C1 segment of cervical spinal cord (tissue), 14 donors: ENCODE measurements at places on chromosomes 5 and 9.

DNA sequence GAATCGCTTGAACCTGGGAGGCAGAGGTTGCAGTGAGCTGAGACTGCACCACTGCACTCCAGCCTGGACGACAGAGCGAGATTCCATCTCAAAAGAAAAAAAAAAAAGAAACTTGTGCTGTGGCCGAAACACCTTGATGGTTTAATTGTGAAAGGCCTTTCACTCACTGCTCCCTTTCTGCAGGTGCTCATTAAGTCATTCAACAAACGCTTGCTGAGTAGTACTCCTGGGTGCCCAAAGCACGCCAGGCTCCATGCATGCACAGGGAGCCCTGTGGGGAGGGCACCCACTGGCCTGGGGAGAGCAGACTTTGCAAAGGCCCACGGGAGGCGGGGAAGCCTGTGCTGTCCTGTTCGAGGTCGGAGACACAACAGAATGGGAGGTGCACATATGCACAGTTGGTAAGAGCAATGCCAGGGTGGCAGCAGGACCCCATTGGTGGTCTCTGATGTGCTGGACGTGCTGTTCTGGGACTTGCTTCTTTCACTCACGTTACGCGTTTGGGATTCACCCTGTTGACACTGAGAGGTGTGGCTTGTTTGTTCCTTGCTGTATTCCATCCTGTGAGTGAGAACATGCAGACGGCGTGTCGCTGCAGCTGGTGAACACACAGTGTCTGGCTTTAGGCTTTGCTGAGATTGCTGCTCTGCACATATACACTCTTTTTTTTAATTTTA lies 3.0 kb upstream of the ENTPD2 start:
- no peak for DNase-seq

GRCh38 chr9:110110154-110110553 lies 97.8 kb downstream of the C9orf152 start:
- no peak for DNase-seq

GRCh38 chr9:73183917-73184861 lies 32.5 kb downstream of the ANXA1 start:
- no peak for DNase-seq

- no peak for DNase-seq
Observed at GRCh38 chr9:100368672-100369071, 15.9 kb upstream of the TEX10 start.

DNA sequence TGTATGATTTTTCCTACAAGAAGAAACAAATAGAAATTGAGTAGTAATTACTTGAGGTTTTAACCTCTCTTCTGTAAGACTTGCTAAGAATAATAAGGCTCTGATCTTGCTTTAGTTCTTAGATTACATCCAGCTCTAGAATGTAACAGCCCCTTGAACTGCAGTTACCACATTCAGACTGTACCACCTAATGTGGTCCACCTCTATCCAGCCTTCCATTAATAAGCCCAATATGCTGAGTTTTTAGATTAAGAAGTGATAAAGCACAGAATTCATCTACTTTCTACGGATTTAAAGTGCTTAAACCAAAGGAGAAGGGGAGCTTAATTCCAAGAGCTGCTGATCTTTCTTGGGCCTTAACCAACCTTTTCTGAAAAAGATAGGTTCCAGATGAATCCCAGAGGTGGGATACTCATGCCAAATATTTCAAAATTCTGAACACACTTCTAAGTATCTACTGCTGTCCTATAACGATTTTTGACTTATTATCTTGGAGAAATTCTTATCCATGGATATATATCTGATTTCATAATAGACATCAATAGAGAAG lies 131.5 kb downstream of the ZNF608 start:
- no peak for DNase-seq

DNA sequence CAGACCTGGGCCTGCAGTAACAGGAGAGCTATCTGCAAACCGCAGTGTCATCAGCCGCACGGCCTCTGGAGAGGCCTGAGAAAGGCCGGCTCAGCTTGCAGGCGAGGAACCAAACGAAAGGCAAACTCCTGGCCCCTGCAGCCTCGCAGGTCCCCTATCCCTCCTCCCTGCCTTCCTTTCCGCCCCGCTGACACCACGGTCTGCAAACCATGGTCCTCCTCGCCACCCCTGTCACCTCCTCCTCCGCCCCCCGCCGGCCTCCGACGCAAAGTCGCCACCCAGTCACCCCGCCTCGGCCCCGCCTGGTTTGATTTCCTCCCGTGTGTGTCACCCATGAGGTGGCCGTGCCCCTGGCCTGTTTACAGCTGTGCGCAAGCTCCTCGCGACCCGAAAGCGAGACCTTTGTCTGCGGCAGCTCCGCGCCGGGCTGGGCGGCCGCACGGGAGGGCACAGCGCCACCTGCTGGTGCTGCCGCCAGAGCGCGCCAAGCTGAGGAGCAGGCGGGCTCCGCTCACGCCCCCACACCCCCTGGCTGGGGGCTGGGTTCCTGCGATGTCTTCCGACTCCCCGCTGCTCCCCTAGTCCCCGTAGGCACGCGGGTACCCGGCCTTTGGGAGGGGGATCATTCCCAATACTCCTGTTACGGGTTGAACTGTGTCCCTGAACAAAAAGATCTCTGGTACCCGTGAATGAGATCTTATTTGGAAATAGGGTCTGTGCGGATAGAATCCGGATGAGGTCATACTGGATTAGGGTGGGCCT lies 19.4 kb downstream of the GBGT1 start:
- DNase-seq, result peak; percentile 61

DNA sequence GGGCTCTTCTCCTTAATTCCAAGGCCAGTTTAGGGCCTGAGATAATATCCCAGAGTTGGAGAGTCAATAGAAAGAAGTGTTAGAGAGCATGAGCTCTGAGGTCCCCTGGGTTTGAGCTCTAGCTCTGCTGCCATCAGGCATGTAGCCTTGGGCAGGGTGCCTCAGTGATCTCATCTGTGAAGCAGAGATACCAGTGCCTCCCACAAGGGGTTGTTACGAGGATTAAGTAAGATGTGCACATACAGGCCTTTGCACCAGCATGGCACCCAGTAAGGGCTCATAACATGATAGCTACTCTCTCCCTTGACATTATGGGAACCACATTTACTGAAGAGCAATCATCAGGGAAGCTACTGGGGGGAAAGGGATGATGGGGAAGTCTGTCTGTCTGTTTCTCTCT lies 265.7 kb downstream of the HSPA4 start:
- no peak for DNase-seq

- DNase-seq, result no peak
Observed at GRCh38 chr9:16928179-16928945, 57.9 kb upstream of the BNC2 start.

DNA sequence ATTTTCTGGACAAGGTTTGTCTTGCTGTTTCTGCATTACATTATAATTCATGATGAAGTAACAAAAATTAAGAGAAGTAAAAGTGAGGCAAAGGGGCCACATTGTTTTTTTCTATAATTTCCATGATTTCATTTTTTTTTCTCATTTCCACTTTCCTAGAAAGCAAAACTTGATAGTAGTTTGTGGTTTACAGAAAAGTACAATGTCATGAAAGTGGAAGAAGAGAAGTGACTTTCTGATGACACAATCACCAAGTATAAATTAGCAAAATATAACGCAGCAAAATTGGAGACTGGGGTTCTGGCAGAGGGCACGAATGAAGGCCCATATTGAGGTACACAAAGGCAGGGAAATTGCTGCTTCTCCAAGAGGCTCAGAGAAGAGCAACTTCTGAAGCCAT lies 5.0 kb upstream of the IFNA14 start:
- DNase-seq, result no peak

DNA sequence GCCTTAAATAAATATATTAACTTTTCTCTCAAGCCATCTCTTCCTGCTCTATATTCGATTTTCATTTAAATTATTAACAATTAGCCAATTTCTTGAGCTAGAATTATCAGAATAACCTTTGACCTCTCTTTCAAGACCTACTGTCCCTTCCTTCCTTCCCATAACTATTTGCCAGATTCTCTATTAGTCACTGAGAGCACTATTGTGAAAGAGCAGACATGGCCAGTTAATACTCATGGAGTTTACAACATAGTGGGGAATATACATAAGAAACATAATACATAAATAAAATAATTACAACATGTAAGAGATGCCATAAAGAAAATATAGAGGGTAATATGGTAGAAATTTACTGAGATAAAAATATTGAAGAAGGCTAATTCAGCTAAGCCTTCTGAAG lies 72.1 kb upstream of the CHD1 start:
- no peak for DNase-seq

DNA sequence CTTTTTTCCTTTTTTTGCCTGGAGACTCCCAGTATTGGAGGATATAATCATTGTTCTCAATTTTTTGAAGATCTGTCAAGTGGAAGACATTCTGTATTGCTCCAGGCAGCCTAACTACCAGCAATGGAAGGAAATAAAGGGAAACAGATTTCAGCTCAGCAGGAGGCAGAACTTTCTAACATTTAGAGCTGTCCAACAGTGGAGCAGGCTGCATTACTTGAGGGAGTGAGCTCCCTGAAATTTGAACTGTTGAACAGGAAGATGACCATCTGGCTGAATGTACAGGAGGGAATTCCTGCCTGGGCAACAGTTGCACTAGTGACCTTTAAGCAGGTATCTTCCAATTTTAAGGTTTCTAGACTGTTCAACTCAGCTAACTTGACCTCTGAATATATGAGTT lies 1.1 kb upstream of the GAPVD1 start:
- no peak for DNase-seq

DNA sequence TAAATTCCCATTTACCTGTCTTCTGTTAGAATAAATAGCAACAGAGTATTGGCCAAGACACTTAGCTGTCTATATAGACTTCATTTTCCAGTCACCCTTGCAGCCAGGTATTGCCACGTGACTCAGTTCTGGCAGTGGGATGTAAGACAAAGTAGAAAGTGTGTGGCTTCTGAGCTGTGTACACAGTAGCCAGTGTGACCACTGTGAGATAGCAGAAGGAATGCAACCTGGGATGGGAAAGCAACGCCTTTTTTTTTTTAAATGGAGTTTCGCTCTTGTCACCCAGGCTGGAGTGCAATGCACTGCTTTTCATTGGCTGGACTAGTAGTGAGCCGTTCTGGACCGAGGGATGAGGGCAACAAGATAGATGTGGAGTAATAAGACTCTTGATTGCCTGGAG lies 64.5 kb upstream of the UBTD2 start:
- no peak for DNase-seq
